ENCODE measurements at places on chromosomes 1 and 21. TPM values are rescaled to one million over a fixed set of nuclear protein-coding genes. Genes with fewer than 3 reads are reported as not detected.
A peak's percentile ranks its signal among the peaks of the same experiment; 100 is the strongest.

DNA sequence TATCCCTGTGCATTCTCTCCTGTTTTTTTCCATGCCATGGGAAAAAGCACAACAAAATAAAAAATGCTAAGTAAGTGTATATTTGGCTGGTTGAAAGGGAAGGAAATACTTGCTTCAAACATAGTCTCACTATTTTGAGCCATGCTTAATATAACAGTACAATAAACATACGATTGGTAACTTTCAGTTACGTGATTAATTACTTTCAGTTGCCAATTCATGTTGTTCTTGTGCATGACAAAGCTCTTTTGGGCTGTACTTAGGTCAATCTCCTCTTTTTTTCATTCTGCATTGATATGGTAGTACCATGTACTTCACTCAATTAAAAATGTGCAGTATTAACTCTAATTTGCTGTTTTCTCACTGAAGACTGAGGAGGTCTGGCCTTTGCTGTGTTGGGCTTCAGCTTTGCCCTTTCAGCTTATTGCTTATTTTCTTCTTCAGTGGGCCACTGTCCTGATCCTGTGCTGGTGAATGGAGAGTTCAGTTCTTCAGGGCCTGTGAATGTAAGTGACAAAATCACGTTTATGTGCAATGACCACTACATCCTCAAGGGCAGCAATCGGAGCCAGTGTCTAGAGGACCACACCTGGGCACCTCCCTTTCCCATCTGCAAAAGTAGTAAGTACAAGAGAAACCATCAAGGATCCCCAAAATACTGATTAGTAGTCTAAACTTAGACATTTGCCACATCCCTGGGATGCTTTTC, 2.7 kb downstream of the C4BPB start:
- H3K4me3 ChIP-seq, result no peak overlapping the region
- H3K36me3 ChIP-seq, result no peaks in the 10 kb centered on the region
- no peak overlapping the region for H3K27ac ChIP-seq
- DNase-seq, result no peak
- H3K27me3 ChIP-seq, result peaks cover 13% of the 10 kb centered on the region

GRCh38 chr1:79460773-79461436, 454.4 kb upstream of the ADGRL4 start:
- no peak for DNase-seq
- no peaks in the 10 kb centered on the region for H3K27me3 ChIP-seq
- no peaks in the 10 kb centered on the region for H3K4me1 ChIP-seq
- no peaks in the 10 kb centered on the region for H3K36me3 ChIP-seq
- no peak overlapping the region for H3K4me3 ChIP-seq

GRCh38 chr1:18020021-18020817, 87.4 kb upstream of the IGSF21 start:
- no peak overlapping the region for H3K27ac ChIP-seq
- no peaks in the 10 kb centered on the region for H3K36me3 ChIP-seq
- no peak overlapping the region for H3K4me3 ChIP-seq
- peaks cover 27% of the 10 kb centered on the region for H3K27me3 ChIP-seq
- DNase-seq, result no peak

- H3K27me3 ChIP-seq, result no peaks in the 10 kb centered on the region
- no peaks in the 10 kb centered on the region for H3K4me1 ChIP-seq
- no peak overlapping the region for H3K27ac ChIP-seq
- no peaks in the 10 kb centered on the region for H3K36me3 ChIP-seq
- no peak overlapping the region for H3K4me3 ChIP-seq
Measured at GRCh38 chr1:76336931-76337371, 262.4 kb downstream of the ST6GALNAC3 start.

- no peak overlapping the region for H3K4me3 ChIP-seq
- H3K27me3 ChIP-seq, result no peaks in the 10 kb centered on the region
- no peak overlapping the region for H3K27ac ChIP-seq
- no peaks in the 10 kb centered on the region for H3K4me1 ChIP-seq
Measured at GRCh38 chr1:221376286-221376685, 365.6 kb downstream of the DUSP10 start.

DNA sequence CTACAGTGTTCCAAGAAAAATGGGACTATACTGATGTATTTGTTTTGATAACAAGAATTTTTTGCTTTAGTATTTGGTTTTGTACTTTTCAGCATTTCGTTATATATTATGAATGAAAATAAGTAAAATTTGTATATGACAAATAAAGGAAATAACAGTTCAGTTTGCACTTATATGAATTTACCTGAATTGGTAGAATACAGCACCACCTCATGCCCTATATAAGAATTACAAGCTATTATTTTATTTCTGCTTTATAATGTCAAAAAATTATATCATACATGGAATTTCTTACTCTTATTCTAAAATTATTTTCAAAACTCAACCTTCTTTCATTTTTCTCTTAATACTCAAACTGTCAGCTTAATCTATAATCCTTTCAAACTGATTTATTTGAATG, 14.6 kb downstream of the EFCAB7 start:
- H3K4me3 ChIP-seq, result no peak overlapping the region
- H3K27me3 ChIP-seq, result no peaks in the 10 kb centered on the region
- H3K4me1 ChIP-seq, result no peaks in the 10 kb centered on the region
- H3K27ac ChIP-seq, result no peak overlapping the region
- no peaks in the 10 kb centered on the region for H3K36me3 ChIP-seq

GRCh38 chr1:115906627-115907026, 65.7 kb upstream of the NHLH2 start:
- H3K27ac ChIP-seq, result no peak overlapping the region
- no peaks in the 10 kb centered on the region for H3K27me3 ChIP-seq
- no peaks in the 10 kb centered on the region for H3K36me3 ChIP-seq

GRCh38 chr1:4660917-4661594, 6.6 kb downstream of the AJAP1 start:
- H3K27ac ChIP-seq, result no peak overlapping the region
- no peak overlapping the region for H3K4me3 ChIP-seq
- H3K4me1 ChIP-seq, result no peaks in the 10 kb centered on the region
- DNase-seq, result no peak
- no peaks in the 10 kb centered on the region for H3K36me3 ChIP-seq

DNA sequence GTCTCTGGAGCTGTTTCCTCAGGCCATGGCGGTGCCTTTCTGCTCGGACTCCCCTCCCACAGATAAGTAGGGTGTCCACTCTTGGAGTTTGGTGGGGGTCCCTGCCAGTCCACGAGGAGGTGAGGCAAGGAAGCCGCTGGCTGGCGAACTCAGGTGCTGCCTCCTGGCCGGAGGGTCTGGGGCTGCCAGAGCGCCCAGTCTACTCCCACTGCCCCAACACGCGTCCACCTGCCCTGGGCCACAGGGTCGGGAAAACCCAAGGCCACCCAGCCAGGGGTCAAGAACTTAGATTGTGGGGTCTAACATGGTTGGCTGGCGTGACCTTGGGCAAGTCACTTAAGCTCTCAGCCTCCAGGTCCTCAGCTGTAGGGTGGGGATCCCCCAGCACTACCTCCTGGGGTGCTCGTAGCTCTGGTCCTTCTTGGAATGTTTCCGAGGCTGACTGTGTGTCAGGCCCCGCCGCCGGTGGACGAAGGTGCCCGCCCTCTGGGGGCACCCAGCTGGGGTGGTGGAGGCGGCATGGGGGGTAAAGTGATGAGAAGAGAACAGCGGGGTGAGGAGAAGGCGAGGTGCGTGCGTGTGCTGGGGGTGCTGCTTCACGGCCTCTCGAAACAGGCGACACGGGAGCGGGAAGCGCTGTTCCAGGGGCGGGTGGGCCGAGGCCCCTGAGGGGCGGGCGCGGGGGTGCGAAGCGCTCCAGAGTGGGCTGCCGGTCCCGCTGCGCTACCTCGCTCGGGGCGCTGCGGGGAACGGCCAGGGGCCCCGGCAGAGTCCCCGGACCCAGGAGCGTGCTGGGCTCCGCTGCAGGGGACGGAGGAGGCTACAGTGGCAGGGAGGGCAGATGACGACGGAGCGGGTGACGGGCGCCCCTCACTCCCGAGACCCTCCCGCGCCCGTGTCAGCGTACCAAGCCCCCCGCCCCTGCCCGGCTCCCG, 1.2 kb downstream of the SH2D5 start:
- H3K4me3 ChIP-seq, result peak overlapping the region; percentile 88
- no peaks in the 10 kb centered on the region for H3K36me3 ChIP-seq
- no peak overlapping the region for H3K27ac ChIP-seq
- peaks cover 18% of the 10 kb centered on the region for H3K27me3 ChIP-seq

- H3K27ac ChIP-seq, result peak overlapping the region; percentile 59
- H3K4me3 ChIP-seq, result peak overlapping the region; percentile 87
- H3K36me3 ChIP-seq, result no peaks in the 10 kb centered on the region
Measured at GRCh38 chr1:39509360-39510009, 18.0 kb downstream of the BMP8A start.

DNA sequence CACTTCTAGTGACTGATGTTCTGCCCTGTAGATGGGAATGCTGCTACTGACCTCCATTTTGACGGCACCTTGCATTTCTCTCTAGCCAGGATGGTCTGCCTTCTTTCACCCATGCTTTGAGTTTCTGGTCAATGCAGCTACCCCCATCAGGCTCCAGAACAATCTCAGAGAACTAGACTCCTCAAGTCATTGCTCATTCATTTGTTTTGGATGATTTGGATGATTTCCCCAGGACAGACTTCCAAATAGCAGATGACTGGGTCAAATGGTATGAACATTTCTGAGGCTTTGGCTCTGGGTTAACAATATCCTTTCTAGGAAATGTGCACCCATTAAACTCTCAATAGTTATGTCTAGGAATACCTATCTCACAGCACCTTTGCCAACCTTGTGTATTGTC, 63.9 kb downstream of the CSMD2 start:
- H3K36me3 ChIP-seq, result no peaks in the 10 kb centered on the region
- H3K4me3 ChIP-seq, result no peak overlapping the region
- H3K27me3 ChIP-seq, result peaks cover 14% of the 10 kb centered on the region
- H3K27ac ChIP-seq, result no peak overlapping the region
- DNase-seq, result no peak
- no peaks in the 10 kb centered on the region for H3K4me1 ChIP-seq

DNA sequence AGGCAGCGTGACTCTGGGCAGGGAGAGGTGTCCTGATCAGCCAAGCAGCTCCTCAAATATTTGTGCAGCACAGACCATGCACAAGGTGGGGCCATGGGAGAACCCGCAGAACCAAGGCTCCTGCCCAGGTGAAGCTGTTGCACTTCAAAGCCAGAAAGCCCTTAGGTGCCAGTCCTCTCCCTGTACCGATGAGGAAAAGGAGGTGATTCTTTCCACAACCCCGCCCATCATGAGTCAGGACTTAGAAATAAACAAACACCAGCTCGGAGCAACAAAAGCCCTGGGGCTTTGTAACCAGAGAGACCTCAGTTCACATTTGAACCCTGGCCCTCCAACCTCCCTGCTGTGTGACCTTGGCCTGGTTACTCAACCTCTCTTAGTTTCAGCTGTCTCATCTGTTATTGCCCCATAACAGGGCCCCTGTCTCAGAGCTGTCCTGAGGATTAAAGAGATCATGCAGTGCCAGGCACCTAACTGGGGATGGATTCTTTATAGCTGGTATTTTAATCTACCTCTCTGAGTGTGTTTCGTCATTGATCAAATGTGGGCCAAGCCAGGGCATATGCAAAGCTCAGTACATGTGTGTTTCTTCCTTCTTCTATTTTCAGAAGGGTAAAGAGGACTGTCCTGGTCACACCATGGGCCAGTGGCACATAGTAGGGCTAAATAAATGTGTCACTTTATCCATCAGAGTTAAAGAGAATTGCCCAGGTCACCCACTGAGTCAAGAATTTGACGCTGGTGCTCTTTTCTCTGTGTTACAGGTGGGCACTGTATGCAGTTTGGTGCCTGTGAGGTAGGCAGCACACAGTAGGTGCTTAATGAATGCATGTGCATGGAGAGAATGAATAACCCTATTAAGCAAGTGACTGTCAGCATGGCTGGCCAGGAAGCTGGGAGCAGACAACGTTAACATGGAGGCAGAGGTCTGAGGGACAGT, 1.4 kb downstream of the LDLRAD1 start:
- no peak for DNase-seq
- peaks cover 3% of the 10 kb centered on the region for H3K4me1 ChIP-seq
- H3K27ac ChIP-seq, result no peak overlapping the region

GRCh38 chr1:218462587-218462986, 117.5 kb downstream of the TGFB2 start:
- H3K36me3 ChIP-seq, result no peaks in the 10 kb centered on the region
- H3K27ac ChIP-seq, result no peak overlapping the region
- H3K4me1 ChIP-seq, result peaks cover 7% of the 10 kb centered on the region
- peaks cover 5% of the 10 kb centered on the region for H3K27me3 ChIP-seq

DNA sequence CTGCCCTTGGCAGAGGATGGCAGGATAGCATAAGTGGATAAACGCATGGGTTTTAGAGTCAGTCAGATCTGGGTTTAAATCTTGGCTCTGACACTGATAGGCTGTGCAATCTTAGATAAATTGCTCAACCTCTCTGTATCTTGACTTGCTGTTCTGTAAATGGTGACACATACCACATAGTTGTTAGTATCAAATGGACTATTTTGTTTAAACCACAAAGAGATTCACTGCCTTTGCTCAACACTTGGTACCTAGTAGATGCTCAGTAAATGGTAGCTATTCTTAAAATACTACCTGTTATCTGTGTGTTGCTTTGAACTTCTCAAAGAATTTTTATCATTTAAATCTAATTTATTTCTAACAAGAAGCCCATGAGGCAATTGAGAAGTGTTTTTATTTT, 39.5 kb upstream of the A3GALT2 start:
- no peak for DNase-seq
- H3K4me3 ChIP-seq, result no peak overlapping the region
- no peaks in the 10 kb centered on the region for H3K36me3 ChIP-seq
- H3K27me3 ChIP-seq, result peaks cover 8% of the 10 kb centered on the region
- no peak overlapping the region for H3K27ac ChIP-seq

DNA sequence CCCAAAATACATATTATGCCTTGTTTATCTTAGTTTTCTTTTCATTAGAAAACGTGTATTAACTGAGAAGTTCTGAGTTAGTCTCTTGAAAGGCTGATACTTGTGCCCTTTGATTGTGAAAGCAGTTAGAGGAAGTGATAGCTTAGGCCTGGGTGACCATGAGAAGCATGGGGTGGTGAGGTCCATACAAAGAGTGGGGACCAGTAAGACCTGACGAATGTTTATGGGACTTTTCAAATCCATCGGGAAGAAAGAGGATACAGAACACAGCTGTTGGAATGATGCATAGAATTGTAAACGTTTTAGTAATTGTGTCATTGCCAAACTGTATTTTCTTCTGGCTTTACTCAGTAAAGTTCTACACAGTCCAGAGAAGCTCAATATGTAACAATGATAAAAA, 259.8 kb downstream of the LMO4 start:
- no peak for DNase-seq
- H3K27ac ChIP-seq, result no peak overlapping the region
- no peaks in the 10 kb centered on the region for H3K36me3 ChIP-seq
- H3K4me3 ChIP-seq, result no peak overlapping the region
- H3K27me3 ChIP-seq, result no peaks in the 10 kb centered on the region
- peaks cover 25% of the 10 kb centered on the region for H3K4me1 ChIP-seq

- H3K4me1 ChIP-seq, result peaks cover 39% of the 10 kb centered on the region
- H3K27ac ChIP-seq, result no peak overlapping the region
- no peak for DNase-seq
- H3K27me3 ChIP-seq, result no peaks in the 10 kb centered on the region
Measured at GRCh38 chr1:101290119-101290921, 53.5 kb downstream of the S1PR1 start.

The DYNLT5 gene
- polyA plus RNA-seq, result not detected

The KCNA3 gene
- polyA plus RNA-seq, result 54.7 TPM

The DYNLT4 gene
- polyA plus RNA-seq, result not detected

The FAM177B gene
- 120 TPM for polyA plus RNA-seq

All from naive B cell (primary cell).